ENCODE measurements at places on chromosomes 1 and 21.
A peak's percentile ranks its signal among the peaks of the same experiment; 100 is the strongest.

DNA sequence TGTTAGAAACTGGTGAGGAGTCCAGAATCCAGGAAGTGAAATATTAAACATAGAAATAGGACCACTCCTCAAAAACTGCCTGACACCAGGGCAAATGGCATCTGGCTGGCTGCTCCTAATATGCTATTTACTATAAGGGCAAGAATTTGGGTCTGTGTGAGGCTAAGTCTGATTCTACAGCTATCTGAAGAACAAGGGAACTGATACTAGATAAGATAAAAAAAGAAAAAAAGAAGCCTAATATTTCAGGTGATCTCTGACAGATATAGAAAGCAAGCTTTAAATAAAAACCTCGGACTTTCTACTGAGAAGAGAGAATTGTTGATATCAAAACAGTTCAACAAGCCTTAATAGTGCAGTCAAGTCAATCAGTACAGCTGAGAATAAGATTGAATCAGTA, 42.1 kb upstream of the VAV3 start:
- no peak for DNase-seq
- H3K4me3 ChIP-seq = no peak overlapping the region

DNA sequence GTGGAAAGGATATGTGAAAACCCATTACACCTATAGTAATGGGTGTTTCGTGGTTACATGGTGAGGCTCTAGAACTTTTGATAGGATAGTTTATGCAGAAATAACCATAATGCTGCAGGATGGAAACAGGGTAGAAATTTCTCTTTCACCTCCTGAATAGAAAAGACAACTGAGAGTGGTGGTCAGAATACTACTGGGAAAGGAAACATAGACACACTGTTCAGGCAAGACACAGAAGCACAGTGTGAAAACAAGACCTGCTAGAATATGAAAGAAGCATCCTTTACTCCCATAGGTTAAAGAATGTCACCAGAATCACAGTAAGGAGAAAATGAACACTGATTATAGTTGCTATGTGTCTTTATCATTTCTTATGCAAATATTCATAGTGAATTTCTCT, 496.6 kb downstream of the DPYD start:
- no peak for DNase-seq
- H3K27me3 ChIP-seq = no peaks in the 10 kb centered on the region
- H3K36me3 ChIP-seq = no peaks in the 10 kb centered on the region
- H3K27ac ChIP-seq = no peak overlapping the region
- no peaks in the 10 kb centered on the region for H3K4me1 ChIP-seq

DNA sequence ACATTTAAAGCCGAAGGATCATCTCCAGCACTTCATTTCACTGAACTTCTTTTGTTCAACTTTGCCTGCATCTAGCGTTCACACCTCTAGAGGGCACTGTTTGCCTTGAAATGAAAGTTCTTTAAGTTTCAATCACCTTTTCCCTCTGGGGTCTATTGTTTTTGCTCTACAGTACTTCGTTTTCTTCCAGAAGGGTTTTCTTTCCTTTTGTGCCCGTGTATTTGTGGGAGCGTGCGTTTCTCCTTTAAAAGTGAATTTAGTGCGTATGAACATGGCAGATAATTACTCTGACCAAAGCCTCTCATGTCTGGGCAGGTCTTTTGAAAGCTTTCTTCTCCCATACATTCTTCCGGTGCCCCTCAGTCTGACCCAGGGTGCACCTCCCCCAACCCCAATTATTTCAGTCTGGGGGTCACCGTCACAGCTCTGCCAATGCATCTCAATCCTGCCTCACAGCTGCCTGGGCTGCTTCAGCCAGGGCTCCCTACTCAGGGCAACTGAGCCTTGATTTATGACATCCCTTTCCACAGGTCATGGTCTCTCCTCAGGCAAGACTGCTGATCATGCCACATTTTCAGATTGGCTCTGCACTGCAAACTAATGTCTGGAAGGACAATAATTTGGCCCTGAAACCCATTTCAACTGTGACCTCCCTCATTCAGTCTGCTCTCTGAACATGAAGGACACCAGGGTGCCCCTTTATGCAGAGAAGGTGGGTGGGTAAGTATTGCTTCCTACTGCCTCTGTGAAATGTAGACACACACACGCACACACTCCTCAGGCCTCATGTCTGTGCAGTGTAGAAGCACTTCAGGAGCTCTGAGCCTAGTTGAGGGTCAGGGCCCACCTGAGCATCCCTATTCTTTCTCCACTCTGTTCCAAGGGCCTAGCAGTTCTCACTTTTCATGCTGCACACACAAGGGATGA, 88.6 kb downstream of the NUF2 start:
- H3K4me1 ChIP-seq = peaks cover 18% of the 10 kb centered on the region
- peak; percentile 42 for DNase-seq
- no peak overlapping the region for H3K4me3 ChIP-seq
- no peak overlapping the region for H3K27ac ChIP-seq
- no peaks in the 10 kb centered on the region for H3K36me3 ChIP-seq
- peaks cover 3% of the 10 kb centered on the region for H3K27me3 ChIP-seq

DNA sequence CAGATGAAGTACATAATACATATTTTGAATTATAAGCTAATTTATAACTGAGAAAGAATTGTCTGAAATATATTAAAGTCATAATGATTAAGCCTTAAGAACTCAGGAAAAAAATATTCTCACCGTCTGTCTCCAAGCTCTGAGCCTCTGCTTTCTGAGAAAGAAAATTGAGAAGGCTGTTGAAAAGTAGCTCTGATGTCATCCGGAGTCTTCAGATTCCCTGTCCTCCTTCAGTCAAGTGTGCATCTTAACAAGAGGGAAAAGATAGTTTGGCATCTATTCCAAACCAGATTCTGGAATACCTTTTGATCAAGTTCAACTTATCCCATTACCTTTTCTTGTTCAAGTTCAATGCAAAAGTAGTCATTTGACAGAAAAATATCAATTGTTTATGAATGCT, 50.6 kb downstream of the NRIP1 start:
- H3K36me3 ChIP-seq = peaks cover 12% of the 10 kb centered on the region
- H3K27me3 ChIP-seq = no peaks in the 10 kb centered on the region
- H3K4me3 ChIP-seq = no peak overlapping the region
- peaks cover 16% of the 10 kb centered on the region for H3K4me1 ChIP-seq
- H3K27ac ChIP-seq = no peak overlapping the region

DNA sequence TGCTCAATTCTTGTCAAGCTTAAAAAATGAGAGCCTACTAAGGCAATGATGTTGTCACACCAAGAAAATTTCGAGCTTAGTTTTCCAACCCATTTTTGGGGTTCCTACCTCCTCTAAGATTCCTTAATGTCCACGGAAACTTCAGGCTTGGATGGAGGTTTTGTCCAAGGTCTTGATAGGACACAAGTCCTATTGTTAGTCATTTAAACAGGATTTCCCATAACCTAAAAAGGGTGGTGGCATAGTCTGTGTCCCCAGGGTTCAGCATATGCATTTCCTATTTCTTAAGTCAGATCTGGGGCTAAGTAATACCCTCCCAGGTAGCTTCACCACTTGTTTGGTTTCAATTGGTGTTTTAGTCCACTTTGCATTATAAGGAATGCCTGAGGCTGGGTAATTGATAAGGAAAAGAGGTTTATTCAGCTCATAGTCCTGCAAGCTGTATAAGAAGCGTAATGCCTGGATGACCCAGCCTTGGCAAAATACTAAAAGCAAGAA, 10.9 kb upstream of the PADI2 start:
- H3K36me3 ChIP-seq = peaks cover 2% of the 10 kb centered on the region
- DNase-seq = no peak
- no peak overlapping the region for H3K27ac ChIP-seq
- H3K4me3 ChIP-seq = no peak overlapping the region

- H3K36me3 ChIP-seq = peaks cover 3% of the 10 kb centered on the region
- DNase-seq = no peak
- peaks cover 49% of the 10 kb centered on the region for H3K4me1 ChIP-seq
- no peaks in the 10 kb centered on the region for H3K27me3 ChIP-seq
Observed at GRCh38 chr1:39269349-39269748, 64.9 kb downstream of the MACF1 start.

DNA sequence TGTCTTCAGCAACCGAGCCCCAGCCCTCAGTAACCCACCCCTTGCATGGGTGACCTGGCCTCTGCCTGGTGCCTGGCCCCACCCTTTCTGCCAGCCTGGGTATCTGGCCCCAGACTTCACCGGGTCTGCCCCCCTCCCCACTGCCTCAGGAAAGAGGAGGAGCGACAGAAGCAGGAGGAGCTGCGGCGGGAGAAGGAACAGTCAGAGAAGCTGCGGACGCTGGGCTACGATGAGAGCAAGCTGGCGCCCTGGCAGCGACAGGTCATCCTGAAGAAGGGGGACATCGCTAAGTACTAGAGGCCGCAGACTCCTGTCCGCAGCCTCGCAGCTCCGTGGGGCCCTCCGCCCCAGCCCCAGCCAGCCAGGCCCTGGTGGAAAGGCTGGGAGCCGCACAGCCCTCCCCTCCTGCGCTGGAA, 6.1 kb downstream of the TNFRSF25 start:
- peak overlapping the region; percentile 80 for H3K4me3 ChIP-seq
- no peaks in the 10 kb centered on the region for H3K36me3 ChIP-seq
- H3K27ac ChIP-seq = peak overlapping the region; percentile 75
- peaks cover 9% of the 10 kb centered on the region for H3K4me1 ChIP-seq
- H3K27me3 ChIP-seq = peaks cover 30% of the 10 kb centered on the region

GRCh38 chr1:204885790-204886189, 15.1 kb downstream of the NFASC start:
- H3K4me1 ChIP-seq = peaks cover 4% of the 10 kb centered on the region
- H3K27me3 ChIP-seq = peaks cover 9% of the 10 kb centered on the region
- DNase-seq = no peak
- H3K27ac ChIP-seq = no peak overlapping the region

- H3K27me3 ChIP-seq = no peaks in the 10 kb centered on the region
- no peaks in the 10 kb centered on the region for H3K4me1 ChIP-seq
- H3K4me3 ChIP-seq = no peak overlapping the region
- H3K36me3 ChIP-seq = no peaks in the 10 kb centered on the region
- no peak for DNase-seq
- H3K27ac ChIP-seq = no peak overlapping the region
Observed at GRCh38 chr1:78340006-78340405, 150.8 kb upstream of the PTGFR start.

GRCh38 chr1:55816456-55817426, 601.6 kb upstream of the USP24 start:
- DNase-seq = no peak
- no peaks in the 10 kb centered on the region for H3K36me3 ChIP-seq
- H3K27ac ChIP-seq = no peak overlapping the region
- H3K27me3 ChIP-seq = peaks cover 1% of the 10 kb centered on the region

GRCh38 chr1:21534674-21535378, 25.6 kb downstream of the ALPL start:
- peak; percentile 52 for DNase-seq
- peaks cover 6% of the 10 kb centered on the region for H3K4me1 ChIP-seq
- no peak overlapping the region for H3K27ac ChIP-seq
- H3K27me3 ChIP-seq = no peaks in the 10 kb centered on the region
- H3K4me3 ChIP-seq = no peak overlapping the region

- H3K4me1 ChIP-seq = peaks cover 7% of the 10 kb centered on the region
- no peak overlapping the region for H3K27ac ChIP-seq
- H3K36me3 ChIP-seq = peaks cover 10% of the 10 kb centered on the region
- no peak overlapping the region for H3K4me3 ChIP-seq
- DNase-seq = no peak
Observed at GRCh38 chr1:231871471-231871870, 244.9 kb downstream of the DISC1 start.

DNA sequence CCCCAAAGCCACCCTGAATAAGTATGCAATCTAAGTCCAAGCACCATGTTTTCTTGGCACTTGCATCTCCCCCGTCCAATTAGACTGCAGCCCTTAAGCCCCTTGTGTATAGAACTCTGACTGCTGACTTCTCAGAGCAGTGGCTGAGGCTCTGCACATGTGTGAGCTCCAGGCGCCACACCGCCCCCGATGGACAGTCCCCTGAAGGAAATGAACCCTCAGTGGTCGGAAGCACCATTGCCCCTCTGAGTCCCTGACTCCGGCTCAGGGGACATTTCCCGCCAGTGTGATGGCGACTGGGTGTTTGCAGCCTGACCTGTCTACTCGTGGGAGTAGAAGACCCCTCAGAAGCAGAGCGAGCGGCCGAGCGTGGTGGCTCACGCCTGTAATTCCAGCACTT, 37.2 kb upstream of the SCCPDH start:
- H3K27me3 ChIP-seq = no peaks in the 10 kb centered on the region
- no peak overlapping the region for H3K4me3 ChIP-seq
- no peak overlapping the region for H3K27ac ChIP-seq
- peaks cover 3% of the 10 kb centered on the region for H3K4me1 ChIP-seq
- peaks cover 2% of the 10 kb centered on the region for H3K36me3 ChIP-seq
- DNase-seq = no peak

DNA sequence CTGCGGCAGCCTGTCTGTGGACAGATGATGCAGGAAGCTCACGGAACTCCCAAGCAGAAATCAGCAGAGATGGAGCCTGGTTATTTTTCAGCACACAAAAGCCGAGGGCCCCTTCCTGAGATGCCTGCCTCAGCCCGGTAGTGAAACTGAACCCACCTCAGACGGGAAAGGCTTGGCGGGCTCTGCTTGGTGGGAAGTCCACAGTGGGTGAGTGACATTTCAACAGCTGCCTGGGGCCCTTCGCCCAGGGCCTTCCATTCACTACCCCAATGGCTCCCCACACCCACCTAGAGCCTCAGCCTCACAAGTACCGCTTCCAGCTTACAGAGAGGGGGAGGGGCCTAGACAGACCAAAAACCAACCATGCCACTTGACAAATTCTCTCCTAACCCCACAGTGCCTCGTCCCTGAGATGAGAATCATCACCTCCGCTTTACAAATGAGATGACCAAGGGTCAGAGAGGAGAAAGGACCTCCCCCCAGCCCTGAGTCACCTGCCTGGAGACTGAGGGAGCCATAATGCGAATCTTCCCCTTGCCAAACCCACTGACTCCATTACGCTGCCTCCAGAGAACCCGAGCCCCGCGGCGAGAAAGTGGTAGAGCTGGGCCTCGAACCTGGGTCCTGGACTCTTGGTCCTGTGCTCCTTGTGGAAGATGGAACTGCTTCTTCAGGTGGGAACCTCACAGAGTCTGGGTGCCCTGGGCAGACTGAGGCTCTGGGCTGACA, 3.4 kb upstream of the ECE1 start:
- H3K36me3 ChIP-seq = peaks cover 5% of the 10 kb centered on the region
- H3K4me1 ChIP-seq = peaks cover 56% of the 10 kb centered on the region
- peak overlapping the region; percentile 87 for H3K4me3 ChIP-seq
- peak; percentile 72 for DNase-seq
- peak overlapping the region; percentile 98 for H3K27ac ChIP-seq

DNA sequence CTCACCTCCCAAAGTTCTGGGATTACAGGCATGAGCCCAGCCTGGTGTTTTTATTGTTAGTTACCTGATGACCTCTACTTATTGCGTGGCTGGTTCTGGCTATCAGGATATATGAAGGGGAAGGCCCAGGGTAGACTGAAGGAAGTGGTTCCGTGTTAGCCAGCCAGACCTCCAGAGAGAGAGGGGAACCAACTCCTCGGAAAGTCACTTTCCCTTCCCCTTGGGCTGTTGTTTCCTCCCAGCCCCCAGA, 2.5 kb upstream of the RCSD1 start:
- peaks cover 16% of the 10 kb centered on the region for H3K36me3 ChIP-seq
- H3K27ac ChIP-seq = peak overlapping the region; percentile 92
- no peaks in the 10 kb centered on the region for H3K27me3 ChIP-seq
- peak overlapping the region; percentile 94 for H3K4me3 ChIP-seq
- DNase-seq = no peak

Data from memory B cell (primary cell).